ENCODE measurements at places on chromosomes 6 and 20. TPM values are rescaled to one million over a fixed set of nuclear protein-coding genes. Genes with fewer than 3 reads are reported as not detected.
A peak's percentile ranks its signal among the peaks of the same experiment; 100 is the strongest.

The WFDC5 gene
- not detected for total RNA-seq

The BRPF3 gene
- 7.2 TPM for total RNA-seq

The BNIP5 gene
- not detected for total RNA-seq

The LTA gene
- 0.11 TPM for total RNA-seq

The PTCRA gene
- total RNA-seq, result not detected

The SNX21 gene
- 21.2 TPM for total RNA-seq

The MAN1A1 gene
- 22.9 TPM for total RNA-seq

The LZTS3 gene
- total RNA-seq, result 3.2 TPM

The TMC2 gene
- total RNA-seq, result not detected

The SPTLC3 gene
- 10.0 TPM for total RNA-seq

DNA sequence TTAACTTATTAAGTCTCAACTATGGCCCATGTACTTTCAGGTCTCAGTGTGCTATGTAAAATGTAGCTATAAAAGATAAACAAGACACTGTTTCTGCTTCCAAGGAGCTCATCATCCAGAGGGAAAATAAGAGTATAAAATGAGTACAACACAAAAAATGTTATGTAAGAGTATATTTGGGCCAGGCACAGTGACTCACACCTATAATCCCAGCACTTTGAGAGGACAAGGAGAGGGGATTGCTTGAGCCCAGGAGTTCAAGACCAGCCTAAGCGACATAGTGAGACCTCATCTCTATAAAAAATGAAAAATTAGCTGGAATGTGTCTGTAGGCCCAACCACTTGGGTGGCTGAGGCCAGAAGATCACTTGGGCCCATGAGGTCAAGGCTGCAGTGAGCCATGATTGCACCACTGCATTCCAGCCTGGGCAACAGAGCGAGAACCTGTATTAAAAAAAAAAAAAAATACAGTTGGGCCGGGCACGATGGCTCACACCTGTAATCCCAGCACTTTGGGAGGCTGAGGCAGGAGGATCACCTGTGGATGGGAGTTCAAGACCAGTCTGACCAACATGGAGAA lies 124.0 kb downstream of the EDN1 start:
- DNase-seq, result no peak

DNA sequence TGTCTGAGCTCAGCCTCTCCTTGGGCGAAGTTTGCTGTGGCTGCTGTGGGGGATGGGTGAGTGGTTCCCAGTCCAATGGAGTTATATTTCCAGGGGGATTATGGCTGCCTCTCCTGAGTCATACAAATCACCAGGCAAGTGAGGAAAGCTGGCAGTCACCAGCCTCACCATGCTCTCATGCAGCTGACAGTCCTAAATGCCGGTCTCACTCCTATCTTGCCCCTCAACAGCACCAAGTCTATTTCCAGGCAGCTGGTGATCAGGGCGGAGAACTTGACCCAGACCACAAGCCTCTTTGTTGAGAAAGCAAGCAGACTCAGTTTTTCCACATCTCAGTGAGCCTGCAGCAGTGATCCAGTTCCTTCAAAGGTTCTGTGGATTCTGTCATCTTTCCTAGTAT lies 98.9 kb downstream of the TBC1D32 start:
- no peak for DNase-seq

DNA sequence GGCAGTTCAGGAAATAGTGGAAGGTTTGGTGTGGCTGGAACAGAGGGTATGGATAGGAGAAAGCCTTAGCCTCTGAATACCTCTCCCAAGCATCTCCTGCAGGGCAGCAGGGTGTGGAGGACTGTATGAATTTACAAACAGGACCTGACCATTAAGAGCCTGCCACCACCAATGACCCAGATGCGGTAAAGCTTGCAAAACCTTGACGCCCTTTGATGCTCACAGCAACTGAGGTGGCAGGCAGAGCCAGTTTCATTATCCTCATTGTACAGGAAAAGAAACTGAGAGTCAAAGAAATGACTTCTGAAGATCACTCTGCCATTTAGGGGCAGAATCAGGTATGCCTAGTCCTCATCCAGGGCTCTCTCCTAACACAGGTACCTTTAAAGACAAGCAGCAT lies 2.4 kb downstream of the HM13 start:
- DNase-seq, result no peak

DNA sequence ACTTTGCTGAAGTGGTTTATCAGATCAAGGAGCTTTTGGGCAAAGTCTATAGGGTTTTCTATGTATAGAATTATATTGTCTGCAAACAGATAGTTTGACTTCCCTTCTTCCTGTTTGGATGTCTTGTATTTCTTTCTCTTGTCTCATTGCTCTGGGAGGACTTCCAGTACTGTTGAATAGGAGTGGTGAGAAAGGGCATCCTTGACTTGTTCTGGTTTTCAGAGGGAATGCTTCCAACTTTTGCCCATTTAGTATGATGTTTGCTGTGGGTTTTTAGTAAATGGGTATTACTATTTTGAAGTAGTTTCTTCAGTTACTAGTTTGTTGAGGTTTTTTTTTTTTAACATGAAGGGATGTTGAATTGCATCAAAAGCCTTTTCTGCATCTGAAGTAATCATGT lies 36.1 kb downstream of the KCNS1 start:
- DNase-seq, result no peak

GRCh38 chr6:4961322-4962168 lies 42.3 kb downstream of the RPP40 start:
- no peak for DNase-seq

- DNase-seq, result no peak
Observed at GRCh38 chr6:509676-510075, 118.1 kb downstream of the IRF4 start.

DNA sequence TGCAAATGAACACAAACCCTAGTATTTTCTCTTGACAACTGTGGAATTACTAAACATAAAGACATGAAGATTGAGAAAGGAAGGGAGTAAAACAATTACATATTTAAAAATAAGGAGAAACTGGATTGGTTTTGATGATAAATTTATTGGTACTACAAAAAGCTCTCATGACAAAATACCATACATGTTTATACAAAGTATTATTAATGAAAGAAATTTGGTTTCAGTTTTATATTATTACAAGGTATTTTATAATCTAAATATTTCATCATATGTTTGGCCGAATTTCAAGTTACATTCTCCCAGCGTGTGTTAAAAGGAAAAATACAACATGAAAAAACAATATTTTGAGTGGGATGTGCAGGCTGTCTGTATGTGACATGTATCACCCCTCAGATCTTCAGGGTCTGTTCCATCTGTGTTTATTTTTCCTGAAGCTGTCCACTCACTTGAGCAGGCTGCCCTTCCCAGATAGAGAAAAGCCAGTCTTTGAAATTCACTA lies 568.4 kb downstream of the NKAIN2 start:
- DNase-seq, result no peak

GRCh38 chr6:53796451-53796780 lies 1.6 kb downstream of the LRRC1 start:
- no peak for DNase-seq

DNA sequence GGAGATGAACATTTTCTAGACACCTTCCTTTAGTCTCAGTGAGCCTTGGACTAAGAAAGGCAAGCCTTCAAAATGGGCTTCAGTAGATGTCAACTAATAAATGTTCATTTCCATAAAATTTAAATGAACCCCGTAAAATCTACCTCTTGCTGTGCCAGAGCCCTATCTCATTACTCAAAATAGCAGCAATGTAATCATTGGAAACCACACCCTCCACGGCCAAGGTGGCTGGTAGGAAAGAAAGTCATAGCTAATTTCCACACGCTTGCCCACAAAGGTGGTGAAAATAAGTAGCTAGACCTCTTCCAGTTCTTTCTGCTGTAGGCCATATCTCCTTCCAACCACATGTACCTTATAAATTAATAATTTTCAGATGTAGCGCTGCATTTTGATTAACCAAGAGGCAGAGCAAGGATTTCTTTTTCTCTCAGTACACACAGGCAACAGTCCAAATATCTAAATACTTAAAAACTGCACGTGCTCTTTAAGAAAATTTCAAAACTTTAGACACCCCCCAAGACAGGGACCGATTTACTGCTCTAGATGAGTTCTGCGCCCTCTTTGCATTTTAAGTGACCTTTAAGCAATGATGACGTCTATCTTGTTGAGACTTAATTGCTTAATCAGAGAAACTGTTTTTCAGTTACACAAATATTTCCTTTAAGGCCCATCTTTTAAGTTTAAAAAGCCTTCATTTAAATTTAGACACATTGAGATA lies 290.8 kb downstream of the ZNF217 start:
- DNase-seq, result no peak

- DNase-seq, result peak; percentile 2
Observed at GRCh38 chr6:166989427-166990032, 9.7 kb upstream of the CEP43 start.

DNA sequence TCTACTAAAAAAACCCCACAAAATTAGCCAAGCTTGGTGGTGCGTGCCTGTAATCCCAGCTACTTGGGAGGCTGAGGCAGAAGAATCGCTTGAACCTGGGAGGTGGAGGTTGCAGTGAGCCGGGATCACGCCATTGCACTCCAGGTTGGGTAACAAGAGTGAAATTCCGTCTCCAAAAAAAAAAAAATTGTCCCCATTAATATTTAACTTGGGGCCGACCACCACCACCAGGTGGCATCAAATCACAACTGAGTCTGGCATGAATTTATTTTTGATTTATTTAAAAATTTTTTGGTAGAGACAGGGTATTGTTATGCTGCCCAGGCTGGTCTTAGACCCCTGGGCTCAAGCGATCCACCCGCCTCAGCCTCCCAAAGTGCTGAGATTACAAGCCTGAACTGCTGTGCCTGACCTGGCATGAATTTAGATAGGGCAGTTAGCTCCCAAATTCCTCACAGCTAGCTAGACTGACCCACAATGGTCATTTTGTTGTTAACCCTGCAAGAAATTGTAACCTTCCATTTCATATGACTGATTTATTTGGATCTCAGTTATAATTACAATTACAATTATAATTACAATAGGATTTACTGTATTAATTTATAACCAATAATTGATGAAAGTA lies 17.1 kb upstream of the BEND3 start:
- peak; percentile 35 for DNase-seq

DNA sequence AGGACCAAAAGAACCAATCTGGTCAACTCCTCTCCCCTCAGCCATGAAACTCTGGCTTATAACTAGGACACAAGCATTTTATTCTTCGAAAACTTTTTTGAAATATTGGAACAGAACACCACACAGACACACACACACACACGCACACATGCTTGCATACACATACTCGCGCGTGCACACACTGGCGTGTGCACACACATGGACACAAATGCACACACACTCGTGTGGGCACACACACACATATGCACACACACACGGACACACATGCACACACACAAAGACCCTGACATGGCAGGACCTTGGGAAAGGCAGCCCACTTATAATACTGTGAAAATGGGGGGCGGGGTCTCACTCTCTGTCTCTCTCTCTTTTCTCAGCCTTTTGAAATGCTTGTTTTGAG lies 63.9 kb downstream of the TMEM242 start:
- no peak for DNase-seq

GRCh38 chr6:6591778-6592465 lies 3.4 kb downstream of the LY86 start:
- no peak for DNase-seq

- peak; percentile 47 for DNase-seq
Observed at GRCh38 chr20:63223121-63223825, 7.3 kb upstream of the YTHDF1 start.

Data from Daoy (cell line).